A172 (cell line): ENCODE measurements at places on chromosomes 1 and 21. TPM values are rescaled to one million over a fixed set of nuclear protein-coding genes. Genes with fewer than 3 reads are reported as not detected.

- no peak for DNase-seq
These were observed 25.4 kb upstream of the FMO1 start for GRCh38 chr1:171222936-171223335.

- DNase-seq: no peak
These were observed 27.4 kb downstream of the RAD54L start for GRCh38 chr1:46275030-46275337.

Gene LCE2A
- not detected in 2 replicates for total RNA-seq

DNA sequence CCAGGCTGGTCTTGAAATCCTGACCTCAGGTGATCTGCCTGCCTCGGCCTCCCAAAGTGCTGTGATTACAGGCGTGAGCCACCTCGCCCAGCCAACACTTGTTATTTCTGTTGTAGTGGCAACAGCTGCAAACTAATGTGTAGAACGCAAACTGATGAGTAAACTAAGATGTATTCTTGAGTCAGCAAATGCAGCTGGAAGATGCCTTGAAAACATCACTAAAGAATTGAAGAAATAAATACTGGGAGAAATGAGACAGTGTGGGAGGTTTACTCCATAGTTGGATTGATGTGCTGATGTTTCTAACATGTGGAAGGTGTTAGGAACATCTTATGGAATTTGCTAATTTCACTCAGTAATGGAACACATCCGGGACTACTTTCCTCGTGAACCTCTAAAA lies 61.3 kb upstream of the KCNE2 start:
- no peak for DNase-seq

Gene IGSF3
- 20.9 and 26.0 TPM in 2 replicates for total RNA-seq

Gene FAM72D
- total RNA-seq: 8.4 and 9.4 TPM in 2 replicates

Gene FHL3
- 14.8 and 23.1 TPM in 2 replicates for total RNA-seq

GRCh38 chr1:66339944-66340343 lies 194.0 kb upstream of the SGIP1 start:
- DNase-seq: no peak
